ENCODE measurements at places on chromosomes 12 and 14. TPM values are rescaled to one million over a fixed set of nuclear protein-coding genes. Genes with fewer than 3 reads are reported as not detected.

The MAP4K5 gene
- 33.1 TPM for total RNA-seq

The KLRD1 gene
- total RNA-seq, result not detected

The ASCL1 gene
- total RNA-seq, result not detected

The PPFIA2 gene
- not detected for total RNA-seq

The KIAA0586 gene
- total RNA-seq, result 6.8 TPM

The CRACR2A gene
- total RNA-seq, result 1.1 TPM

The FKBP11 gene
- 48.4 TPM for total RNA-seq

The SYNDIG1L gene
- 0.03 TPM for total RNA-seq

The C12orf54 gene
- total RNA-seq, result not detected

The ISM2 gene
- total RNA-seq, result 0.43 TPM

The GALNT6 gene
- total RNA-seq, result 3.3 TPM

The RHOJ gene
- total RNA-seq, result not detected

The CCDC60 gene
- total RNA-seq, result not detected

The COA8 gene
- total RNA-seq, result 46.4 TPM

The FLRT2 gene
- total RNA-seq, result 3.0 TPM

The CISTR gene
- not detected for total RNA-seq

The RASAL1 gene
- total RNA-seq, result 0.32 TPM

The MSI1 gene
- total RNA-seq, result 1.0 TPM

The INSM2 gene
- total RNA-seq, result 0.05 TPM

The OTOGL gene
- not detected for total RNA-seq

The RESF1 gene
- total RNA-seq, result 12.7 TPM

The GPR65 gene
- not detected for total RNA-seq

The TM7SF3 gene
- 72.6 TPM for total RNA-seq

The PTPRQ gene
- 0.02 TPM for total RNA-seq

The ANKS1B gene
- 0.57 TPM for total RNA-seq

The TAPBPL gene
- 3.6 TPM for total RNA-seq

The CLEC9A gene
- total RNA-seq, result not detected

The LBHD2 gene
- not detected for total RNA-seq

The SLC24A4 gene
- total RNA-seq, result 0.40 TPM

The PTPN21 gene
- total RNA-seq, result 9.0 TPM

The STXBP6 gene
- total RNA-seq, result 2.7 TPM

The CAPZA3 gene
- total RNA-seq, result not detected

The KRAS gene
- total RNA-seq, result 17.5 TPM

The CPNE6 gene
- total RNA-seq, result not detected

The KRT71 gene
- total RNA-seq, result not detected

The IGF1 gene
- total RNA-seq, result not detected

The PLXNC1 gene
- total RNA-seq, result 0.12 TPM

The DENND5B gene
- 11.8 TPM for total RNA-seq

The PIWIL1 gene
- total RNA-seq, result 0.05 TPM

The AP1G2 gene
- 41.1 TPM for total RNA-seq

The TPPP2 gene
- total RNA-seq, result not detected

The EMP1 gene
- total RNA-seq, result 235 TPM

The DPPA3 gene
- not detected for total RNA-seq

The PCED1B gene
- 13.8 TPM for total RNA-seq

Data from A549 treated with AZD2906 at 1 μM for 4 hours (cell line).